ENCODE measurements at places on chromosomes 2 and 18.

DNA sequence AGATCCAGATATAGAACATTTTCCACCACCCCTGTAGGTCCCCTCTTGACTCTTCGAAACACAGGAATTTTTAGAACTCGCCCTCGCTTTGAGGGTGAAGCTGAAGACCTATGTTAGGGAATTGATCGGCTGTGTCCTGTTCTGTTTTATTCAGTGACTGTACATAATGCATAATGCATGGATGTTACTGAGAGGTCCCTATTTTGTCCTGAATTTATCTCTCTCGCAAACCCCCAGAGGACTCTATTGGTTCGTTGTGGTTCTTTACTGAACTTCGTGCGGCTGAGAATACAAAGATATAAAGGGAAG, 431 bp upstream of the EIF5B start:
- no peak for DNase-seq

GRCh38 chr18:76434452-76434851, 60.6 kb downstream of the ZNF516 start:
- no peak for DNase-seq

GRCh38 chr2:232431705-232432590, 24.0 kb upstream of the ALPI start:
- no peak for DNase-seq

- DNase-seq = no peak
Measured at GRCh38 chr18:10226971-10227370, 227.5 kb upstream of the APCDD1 start.

GRCh38 chr18:26706911-26707351, 158.6 kb downstream of the AQP4 start:
- DNase-seq = no peak

DNA sequence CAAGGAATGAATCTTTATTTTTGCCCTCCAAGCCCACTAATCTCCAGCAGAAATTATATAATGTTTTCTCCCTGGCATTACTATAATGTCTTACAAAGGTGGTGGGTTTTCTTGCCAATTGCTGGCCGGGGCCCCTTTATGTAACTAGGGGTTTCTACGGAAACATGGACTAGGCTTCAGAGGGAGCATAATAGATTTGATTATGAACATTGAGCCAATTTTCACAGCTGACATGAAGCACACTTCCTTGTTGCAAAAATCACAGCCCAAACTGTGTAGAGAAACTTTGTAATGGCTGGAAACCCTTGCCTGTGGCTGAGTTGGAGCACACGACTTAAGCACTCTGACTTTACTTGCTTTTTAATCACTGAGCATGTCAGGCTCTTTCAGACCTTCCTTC, 3.8 kb upstream of the CYRIA start:
- DNase-seq = no peak

GRCh38 chr2:177970670-177971454, 101.7 kb downstream of the PDE11A start:
- no peak for DNase-seq

- no peak for DNase-seq
Measured at GRCh38 chr2:46193356-46193755, 103.9 kb upstream of the EPAS1 start.

GRCh38 chr18:27707201-27707600, 469.7 kb downstream of the CDH2 start:
- no peak for DNase-seq

GRCh38 chr2:25314514-25315315, 27.0 kb downstream of the DNMT3A start:
- DNase-seq = peak; percentile 67

DNA sequence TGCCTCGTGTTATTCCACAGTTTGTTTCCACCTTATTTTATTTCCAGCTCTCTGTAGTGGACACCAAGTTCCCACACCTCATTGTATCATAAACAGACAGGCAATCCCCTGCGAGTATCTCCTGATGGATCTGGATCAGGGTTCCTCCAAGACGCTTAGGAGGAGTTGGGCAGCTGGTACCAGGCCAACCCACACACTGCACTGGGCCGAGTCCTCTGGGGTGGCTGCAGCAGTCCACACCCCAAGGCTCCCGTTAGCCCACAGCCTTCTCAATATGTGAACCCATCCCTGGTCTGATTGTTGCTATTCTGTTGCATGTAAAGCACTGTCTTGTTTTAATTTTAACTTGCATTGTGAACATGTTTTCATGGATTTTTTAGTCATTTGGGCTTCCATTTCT, 178.8 kb upstream of the RAB6C start:
- no peak for DNase-seq

GRCh38 chr2:113877711-113878598, 11.9 kb upstream of the ACTR3 start:
- DNase-seq = no peak

DNA sequence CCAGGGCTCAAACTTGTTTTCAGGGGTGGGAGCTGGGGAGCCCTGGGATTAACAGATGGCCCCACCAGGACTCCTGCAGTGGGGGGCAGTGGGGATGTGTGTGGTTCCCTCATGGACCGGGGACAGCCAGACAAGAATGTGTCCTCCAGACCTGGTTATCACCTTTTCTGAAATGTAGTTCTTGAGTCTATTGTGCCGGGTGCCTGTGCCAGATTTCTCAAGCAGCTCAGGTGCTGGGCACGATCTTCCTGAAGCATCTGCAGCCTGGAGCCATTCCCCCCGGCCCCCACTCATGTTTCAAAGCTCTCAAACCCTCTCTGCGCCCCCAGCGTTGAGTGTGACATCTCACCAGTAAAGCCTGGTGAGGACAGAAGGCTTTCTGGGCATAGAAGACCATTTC, 48.4 kb upstream of the HAAO start:
- no peak for DNase-seq

GRCh38 chr18:13492314-13492713, 234.0 kb downstream of the FAM210A start:
- DNase-seq = no peak

- DNase-seq = no peak
Measured at GRCh38 chr2:86789687-86790133, 1.0 kb downstream of the CD8A start.

- no peak for DNase-seq
Measured at GRCh38 chr18:57436191-57436964, 1.2 kb downstream of the ONECUT2 start.

DNA sequence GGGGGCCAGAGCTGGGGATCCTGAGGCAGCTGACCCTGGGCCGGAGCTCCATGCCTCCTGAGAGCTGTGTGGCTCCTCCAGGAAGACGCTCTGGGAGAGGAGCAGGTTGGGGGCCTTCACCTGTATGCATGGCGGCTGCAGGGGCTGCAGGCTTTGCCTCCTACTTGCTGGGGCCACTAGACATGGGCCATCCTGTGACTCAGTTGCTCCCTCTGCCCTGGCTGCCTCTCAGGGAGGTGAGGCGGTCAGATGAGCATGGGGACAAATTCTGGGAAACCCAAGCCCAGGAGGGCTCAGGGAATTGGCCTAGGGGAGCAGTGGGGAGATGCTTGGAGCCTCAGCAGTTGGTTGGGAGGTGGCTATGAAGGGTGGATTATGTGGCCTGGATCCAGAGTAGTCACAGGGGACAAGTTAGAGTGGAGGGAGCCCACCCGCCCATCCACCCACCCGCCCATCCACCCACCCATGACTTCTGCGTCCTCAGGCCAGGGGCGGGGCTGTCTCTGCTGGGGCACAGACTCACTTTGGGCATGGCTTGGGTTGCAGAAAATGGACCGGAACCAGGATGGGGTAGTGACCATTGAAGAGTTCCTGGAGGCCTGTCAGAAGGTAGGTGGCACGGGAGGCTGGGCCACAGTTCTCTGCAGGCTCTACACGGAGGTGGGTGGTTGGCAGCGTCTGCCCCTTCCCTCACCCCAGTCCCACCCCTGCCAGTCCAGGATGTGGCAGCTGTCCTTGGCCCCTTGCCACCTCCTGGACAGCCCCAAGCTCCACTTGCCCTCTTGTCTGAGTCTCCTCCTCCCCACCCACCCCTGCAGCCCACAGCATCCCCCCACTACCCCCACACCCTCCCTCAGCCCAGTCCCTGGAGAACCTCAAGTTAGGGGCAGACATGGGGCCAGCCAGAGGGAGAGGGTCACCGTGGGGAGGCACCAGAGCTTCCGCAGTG, 19.5 kb upstream of the FAHD2A start:
- no peak for DNase-seq

- DNase-seq = no peak
Measured at GRCh38 chr18:79933765-79934164, 17.7 kb downstream of the SLC66A2 start.

- DNase-seq = peak; percentile 46
Measured at GRCh38 chr2:232142049-232142448, 180.5 kb downstream of the DIS3L2 start.

GRCh38 chr2:235116885-235117492, 165.2 kb downstream of the SH3BP4 start:
- DNase-seq = no peak

DNA sequence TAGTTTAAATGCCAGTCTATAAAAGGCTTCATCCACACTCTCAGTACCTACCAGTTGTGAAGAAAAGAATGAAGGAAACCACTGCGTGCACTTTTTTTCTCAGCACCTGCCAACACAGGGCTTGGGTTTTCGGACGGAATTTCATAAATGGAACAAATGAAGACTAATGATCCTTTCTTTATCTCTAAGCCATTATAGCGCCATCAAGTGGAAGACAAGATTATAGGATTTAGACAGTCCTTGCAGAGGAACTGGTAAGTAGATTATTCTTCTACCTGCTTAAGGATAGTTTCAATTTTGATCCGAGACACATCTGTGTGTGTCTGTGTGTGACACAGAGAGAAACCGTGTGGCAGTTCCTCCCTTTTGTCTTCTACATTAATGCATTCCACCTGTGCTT, 245.6 kb downstream of the NRXN1 start:
- DNase-seq = no peak

- DNase-seq = no peak
Measured at GRCh38 chr2:3680548-3681345, 22.6 kb upstream of the DCDC2C start.

DNA sequence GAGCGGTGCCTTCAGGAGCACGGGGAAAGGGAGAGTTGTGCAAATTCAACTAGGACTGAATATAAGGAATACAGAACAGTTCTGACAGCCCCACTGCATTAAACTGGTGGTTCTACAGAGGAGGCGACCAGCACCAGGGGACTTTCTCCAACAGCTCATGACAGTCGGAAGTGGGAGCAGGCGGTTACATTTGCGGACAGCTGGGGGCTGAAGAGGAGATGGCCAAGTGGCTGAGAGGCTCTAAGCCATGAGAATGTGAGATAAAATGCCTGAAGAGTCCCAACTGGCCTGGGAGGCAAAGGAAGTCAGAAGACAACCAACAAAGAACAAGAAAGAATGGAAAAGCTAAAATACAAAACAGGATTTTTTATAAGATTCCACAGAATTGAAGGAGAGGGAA, 141.3 kb downstream of the L3MBTL4 start:
- DNase-seq = no peak

DNA sequence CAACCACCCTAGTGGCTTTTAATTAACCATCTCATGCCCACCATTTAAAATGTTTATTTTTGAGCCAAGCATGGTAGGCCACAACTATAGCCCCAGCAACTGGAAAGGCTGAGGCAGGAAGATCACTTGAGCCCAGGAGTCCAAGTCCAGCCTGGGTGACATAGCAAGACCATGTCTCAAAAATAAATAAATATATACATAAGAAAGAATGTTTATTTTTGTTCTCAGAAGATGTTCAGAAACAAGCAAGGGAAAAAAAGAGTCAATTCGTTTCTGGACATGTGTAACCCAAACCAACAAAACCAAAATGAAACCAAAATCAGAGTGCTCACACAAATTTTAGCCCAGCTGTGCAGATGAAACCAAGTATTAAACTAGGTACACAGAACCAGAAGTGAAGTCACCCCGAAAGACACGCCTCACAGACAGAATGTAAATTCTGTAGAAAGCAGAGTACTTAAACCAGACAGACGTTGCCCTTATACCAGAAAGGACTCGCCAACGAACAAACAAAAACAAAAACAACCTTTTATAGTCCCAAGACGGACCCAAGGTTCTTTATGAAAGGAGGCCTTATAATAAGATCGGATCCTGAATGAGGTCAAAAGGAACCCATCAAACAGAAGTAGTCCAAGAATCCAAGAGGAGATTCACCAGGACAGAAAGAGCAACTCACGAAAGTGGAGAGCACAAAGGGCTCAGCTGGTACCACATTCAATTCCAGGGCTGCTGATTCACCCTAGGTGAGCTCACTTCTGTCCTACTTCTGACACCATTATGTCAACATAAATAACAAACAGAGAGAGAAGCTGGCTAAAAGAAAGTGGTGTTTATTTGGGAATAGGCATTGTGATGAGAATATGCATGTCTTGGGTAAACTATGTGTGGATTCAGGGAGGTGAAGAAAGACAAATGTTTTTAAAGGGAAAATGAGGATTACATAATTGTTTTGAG, 31.8 kb upstream of the MTCL1 start:
- DNase-seq = no peak

GRCh38 chr2:61770746-61771145, 83.1 kb downstream of the FAM161A start:
- no peak for DNase-seq

GRCh38 chr2:192004188-192004963, 157.5 kb upstream of the CAVIN2 start:
- DNase-seq = no peak

DNA sequence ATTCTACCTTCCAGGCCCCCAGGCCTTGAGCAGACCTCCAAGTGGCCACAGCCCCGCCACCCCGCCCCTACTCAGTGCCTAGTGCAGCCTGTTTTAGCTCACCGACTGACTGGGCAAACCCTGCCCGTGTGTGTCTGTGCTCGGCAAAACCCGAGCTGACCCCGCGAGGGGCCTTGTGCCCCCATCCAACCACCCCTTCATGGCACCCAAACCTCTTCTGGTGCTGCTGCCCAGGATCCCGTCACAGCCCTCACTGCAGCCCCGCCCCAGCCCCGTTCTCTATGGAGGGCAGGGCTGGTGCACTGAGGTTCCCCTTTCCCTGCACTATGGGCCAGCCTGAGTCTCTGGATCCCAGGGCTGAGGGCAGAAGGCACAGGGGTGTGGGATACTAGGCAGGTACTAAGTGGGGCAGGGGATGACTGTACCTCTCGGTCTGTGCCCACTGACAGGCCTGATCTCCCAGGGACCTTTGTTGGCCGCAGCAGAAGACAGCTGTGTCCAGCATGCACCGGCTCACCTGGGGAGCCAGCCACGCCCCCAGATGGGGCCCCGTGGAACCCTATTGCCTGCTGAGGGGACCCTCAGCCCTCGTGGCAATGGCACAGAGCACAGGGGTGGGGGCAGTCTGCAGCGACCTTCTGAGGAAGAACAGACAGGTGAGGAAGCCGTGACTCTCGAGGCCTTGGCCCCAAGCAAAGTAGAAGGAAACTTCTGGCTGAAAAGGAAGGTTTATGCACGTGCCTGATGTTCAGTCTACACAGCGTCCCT, 69.9 kb upstream of the OTOS start:
- no peak for DNase-seq

- no peak for DNase-seq
Measured at GRCh38 chr2:69097148-69097610, 84.2 kb downstream of the ANTXR1 start.

- no peak for DNase-seq
Measured at GRCh38 chr18:46715062-46715461, 41.8 kb downstream of the ST8SIA5 start.

All from head of caudate nucleus (tissue), 42 donors.